Activated CD8-positive, alpha-beta T cell treated with anti-CD3 and anti-CD28 coated beads, Interleukin-2, amount 10 ng/mL, durations not matched to agents 7 days and 5 days (primary cell): ENCODE measurements at places on chromosomes 1 and 21. TPM values are rescaled to one million over a fixed set of nuclear protein-coding genes. Genes with fewer than 3 reads are reported as not detected.

The CROCC gene
- total RNA-seq: 33.1 TPM

DNA sequence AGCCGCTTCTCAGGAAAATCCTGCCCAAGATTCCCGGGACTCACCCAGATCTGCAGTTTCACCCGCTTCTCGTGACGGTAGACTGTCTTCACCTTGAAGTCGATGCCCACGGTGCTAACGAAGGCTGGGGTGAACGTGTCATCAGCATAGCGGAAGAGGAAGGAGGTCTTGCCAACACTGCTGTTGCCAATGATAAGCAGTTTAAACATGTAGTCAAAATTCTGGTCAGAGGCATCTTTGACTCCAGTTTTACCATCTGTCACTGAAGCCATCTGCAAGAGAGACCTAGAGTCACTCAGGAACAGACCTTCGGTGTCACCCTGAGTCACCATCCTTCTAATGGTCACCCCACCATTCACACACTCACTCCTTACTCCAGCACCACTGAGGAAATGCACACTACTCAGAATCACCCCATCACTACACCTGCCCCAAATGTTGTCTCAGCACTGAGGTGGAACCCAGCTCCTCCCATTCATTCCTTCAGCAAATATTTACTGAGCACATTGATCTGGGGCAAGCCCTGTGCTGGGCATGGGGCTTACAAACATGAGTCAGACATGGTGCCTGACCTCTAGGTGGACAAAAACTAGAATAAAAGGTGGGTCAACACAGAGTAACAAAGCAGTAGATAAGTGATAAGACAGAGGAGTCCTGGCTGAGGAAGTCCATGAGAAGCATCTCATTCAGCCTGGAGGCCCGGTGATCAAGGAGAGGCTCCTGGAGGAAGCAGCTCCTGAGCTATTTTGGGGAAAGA is 13.5 kb downstream of the RAB3B start:
- H3K36me3 ChIP-seq: no peaks in the 10 kb centered on the region
- no peak for DNase-seq
- H3K4me1 ChIP-seq: no peaks in the 10 kb centered on the region
- H3K4me3 ChIP-seq: no peak overlapping the region
- H3K27ac ChIP-seq: no peak overlapping the region

- H3K27me3 ChIP-seq: peaks cover 2% of the 10 kb centered on the region
- no peak overlapping the region for H3K4me3 ChIP-seq
- no peak overlapping the region for H3K27ac ChIP-seq
- no peak for DNase-seq
These were observed 29.4 kb upstream of the TMPRSS2 start for GRCh38 chr21:41537356-41537755.

The MASP2 gene
- total RNA-seq: 0.21 TPM

The CFHR3 gene
- not detected for total RNA-seq

DNA sequence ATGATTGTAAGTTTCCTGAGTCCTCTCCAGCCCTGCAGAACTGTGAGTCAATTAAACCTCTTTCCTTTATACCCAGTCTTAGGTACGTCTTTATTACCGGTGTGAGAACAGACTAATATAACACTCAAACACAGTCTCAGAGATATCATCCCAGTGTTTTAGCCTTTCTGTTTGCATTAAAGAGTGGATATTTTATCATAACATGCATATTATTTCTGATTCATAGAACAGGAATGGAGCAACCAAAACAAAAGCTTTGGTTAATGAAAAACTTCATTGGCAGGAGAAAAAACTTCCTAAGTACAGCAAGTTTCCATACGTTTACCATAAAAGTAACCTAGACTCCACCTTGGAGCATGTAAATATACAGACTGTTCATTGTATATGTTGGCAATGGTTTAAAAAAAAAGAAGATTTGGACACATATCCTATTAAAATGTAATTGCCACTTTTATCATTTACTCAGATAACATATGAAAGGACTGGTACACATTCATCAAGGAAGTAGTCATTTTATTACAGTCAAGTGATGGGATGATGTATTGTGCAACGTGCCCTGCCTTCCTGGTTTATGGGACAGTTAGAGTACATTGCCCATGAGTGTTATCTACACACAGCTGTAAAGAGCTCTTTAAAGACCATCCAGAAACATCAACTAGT is 144.8 kb downstream of the ETS2 start:
- no peaks in the 10 kb centered on the region for H3K36me3 ChIP-seq
- no peaks in the 10 kb centered on the region for H3K4me1 ChIP-seq
- H3K27ac ChIP-seq: no peak overlapping the region
- H3K27me3 ChIP-seq: no peaks in the 10 kb centered on the region
- H3K4me3 ChIP-seq: no peak overlapping the region
